Amygdala (tissue), 56 donors: ENCODE measurements at places on chromosomes 5 and 9.

DNA sequence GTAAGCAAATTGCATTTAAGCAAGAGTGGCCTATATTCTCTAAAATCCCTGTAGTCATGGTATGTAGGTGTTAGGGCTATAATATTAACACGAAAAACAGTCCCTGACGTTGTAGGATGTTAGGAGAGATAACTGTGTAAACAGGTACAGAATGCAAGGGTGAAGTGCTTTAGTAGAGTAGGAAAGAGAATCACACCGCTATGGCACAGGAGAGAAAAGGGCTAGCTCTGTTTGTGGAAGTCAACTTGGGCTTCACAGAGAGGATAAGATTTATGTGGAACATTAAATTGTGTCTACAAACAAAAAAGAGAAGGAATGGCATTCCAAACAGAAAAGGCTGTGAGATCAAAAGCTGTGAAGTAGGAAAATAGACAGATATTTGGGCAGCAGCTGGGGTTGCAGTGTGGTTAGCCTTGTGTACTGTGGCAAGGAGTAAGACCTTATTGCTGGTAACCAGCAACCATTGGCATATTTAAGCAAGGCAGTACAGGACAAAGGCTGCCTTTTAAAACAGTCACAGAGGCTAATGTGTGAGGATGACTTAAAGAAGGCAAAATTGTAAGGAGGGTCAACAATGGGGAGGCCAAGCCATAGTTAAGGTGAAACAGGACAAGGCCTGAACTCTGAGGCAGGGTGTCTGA, 337.5 kb upstream of the ADAMTSL1 start:
- no peak for DNase-seq

- DNase-seq: no peak
Measured at GRCh38 chr9:4324513-4324912, 24.6 kb upstream of the GLIS3 start.

GRCh38 chr5:136103118-136103517, 29.5 kb upstream of the SMAD5 start:
- no peak for DNase-seq

GRCh38 chr9:81069038-81069795, 620.1 kb downstream of the TLE1 start:
- DNase-seq: no peak

DNA sequence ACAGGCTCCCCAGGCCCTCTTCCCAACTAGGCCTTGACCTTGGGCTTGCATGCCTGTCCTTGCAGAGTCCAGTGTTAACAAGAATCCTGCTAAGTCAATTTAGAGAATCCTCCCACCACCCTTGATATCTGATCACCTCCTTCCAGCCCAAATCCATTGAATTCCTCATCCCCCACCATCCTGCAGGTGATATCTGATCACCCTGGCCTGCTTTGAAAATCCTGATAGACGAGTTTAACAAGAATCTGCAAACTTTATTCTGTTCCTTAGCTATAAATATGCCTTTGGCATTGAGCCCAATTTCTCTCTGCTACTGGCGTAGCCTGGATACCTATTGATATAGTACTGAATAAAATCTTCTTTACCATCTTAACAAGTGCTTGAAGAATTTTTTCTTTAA, 125.5 kb downstream of the DIRAS2 start:
- no peak for DNase-seq

DNA sequence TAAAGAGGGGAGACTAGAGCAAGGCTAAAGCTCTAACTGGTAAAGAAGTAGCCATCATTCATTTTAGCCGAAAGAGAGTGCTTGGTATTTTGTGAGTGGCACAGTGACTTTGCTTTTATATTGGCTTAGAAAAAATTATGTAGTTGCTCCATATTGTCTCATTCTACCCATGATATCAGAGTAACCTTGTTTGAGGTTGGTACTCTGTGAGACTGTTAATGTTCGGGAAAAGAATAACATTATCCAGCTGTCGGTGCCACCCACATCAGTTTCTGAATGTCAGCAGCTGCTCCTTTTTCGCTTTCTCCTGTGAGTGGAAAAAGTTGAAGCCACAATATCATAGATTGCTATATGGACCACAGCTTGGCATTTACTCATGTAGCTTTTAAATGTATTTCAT, 376.4 kb upstream of the KCNN2 start:
- DNase-seq: no peak

- no peak for DNase-seq
Measured at GRCh38 chr9:136189394-136190236, 15.3 kb downstream of the LHX3 start.

DNA sequence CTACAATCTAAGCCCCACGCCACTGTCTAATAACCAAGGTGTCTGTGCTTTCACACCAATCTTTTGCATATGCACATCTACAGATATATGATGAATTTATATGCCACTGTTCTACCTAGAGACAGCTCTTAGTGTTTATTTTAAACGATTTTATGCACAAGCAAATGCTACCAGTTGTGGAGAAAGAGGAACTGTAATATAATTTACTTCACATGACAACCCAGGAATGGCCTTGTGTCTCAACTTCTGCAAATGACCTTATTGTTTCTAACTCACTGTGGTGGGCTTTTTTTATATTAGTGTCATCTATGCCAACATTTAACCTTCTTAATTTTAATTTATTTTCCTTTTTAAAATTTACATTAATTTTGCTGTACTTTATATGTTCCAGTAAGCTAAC, 531.1 kb upstream of the TLE4 start:
- no peak for DNase-seq

DNA sequence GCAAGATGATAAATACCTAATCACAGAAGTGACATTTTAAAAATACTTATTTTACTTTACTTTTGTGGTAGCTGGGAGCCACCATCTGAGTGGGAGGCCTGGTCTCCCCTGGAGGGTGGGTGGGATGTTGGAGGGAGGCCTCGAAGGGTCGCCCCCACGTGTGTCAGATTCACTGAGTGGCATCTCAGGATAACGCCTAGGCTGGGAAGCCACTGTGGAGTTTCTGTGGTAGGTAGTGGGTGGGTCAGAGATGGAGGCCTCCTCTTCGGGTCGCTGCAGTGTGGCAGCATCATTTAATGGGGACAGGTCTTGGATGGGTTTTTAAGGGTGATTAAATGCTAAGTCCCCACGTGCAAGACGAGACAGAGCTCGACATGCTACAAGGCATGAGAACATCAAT, 1154.8 kb upstream of the CDH18 start:
- DNase-seq: no peak

GRCh38 chr5:65394087-65394486, 87.6 kb downstream of the ADAMTS6 start:
- DNase-seq: no peak

- no peak for DNase-seq
Measured at GRCh38 chr9:131473891-131474290, 28.8 kb upstream of the POMT1 start.

DNA sequence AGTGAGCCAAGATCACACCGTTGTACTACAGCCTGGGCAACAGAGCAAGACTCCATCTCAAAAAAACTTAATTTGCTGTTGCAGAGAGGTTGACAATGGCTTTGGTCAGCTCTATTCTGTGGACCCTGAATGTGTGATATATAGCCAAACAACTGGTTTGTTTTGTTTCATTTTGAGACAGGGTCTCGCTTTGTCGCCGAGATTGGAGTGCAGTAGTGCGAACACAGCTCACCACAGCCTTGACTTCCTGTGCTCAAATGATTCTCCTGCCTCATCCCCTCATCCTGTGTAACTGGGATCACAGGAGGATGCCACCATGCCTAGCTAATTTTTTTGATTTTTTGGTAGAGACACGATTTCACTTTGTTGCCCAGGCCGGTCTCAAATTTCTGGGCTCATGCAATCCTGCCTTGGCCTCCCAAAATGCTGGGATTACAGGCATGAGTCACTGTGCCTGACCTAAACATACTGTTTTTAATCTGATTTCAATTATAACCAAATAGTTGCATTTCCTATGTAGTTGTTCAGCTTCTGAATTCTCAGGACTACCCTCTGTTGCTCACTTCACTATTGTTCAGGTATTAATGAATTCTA, 9.8 kb downstream of the RNF183 start:
- DNase-seq: no peak

- no peak for DNase-seq
Measured at GRCh38 chr5:139809331-139809810, 13.8 kb downstream of the PSD2 start.

DNA sequence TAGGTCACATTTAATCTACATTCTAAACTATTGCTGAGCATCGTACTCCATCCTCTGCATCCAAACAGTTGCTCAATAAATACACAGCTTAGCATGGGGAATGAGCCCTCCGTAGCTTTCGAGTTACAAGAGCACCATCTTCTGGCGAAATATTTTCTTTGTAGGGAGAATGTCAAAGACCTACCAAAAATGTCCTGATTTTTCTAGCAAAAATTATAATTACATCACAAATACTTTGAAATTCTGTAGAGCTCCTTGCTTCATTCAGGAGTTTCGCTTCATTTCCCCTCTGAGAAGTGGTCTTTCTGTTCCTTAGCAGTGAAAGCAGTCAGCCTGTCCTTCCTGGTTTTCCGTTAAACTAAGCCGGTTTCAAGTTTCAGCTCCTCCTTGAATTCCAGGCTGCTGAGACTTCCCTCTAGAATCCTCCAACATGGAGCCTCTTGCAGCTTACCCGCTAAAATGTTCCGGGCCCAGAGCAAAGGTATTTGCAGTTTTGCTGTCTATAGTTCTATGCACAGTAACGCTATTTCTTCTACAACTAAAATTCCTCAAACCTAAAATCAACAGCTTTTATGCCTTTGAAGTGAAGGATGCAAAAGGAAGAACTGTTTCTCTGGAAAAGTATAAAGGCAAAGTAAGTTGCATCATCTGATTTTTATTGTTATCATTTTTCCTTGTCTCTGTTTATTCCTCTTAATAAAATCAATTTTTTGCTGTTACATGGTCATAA, at the start of gene GPX8:
TSS of gene GPX8 (plus strand) at position 409 of the 730 bp plus-strand sequence. CDS start at position 431, 22 bp downstream.
- no peak for DNase-seq

GRCh38 chr5:135179308-135179980, 145.4 kb upstream of the PITX1 start:
- DNase-seq: no peak

GRCh38 chr5:88979244-88979643, 96.3 kb upstream of the MEF2C start:
- DNase-seq: no peak

GRCh38 chr5:23208959-23209431, 298.4 kb upstream of the PRDM9 start:
- DNase-seq: no peak
